ENCODE measurements at places on chromosomes 13 and 19. TPM values are rescaled to one million over a fixed set of nuclear protein-coding genes. Genes with fewer than 3 reads are reported as not detected.

Gene CCDC124
- 87.4 TPM for total RNA-seq

Gene ANKRD24
- 0.22 TPM for total RNA-seq

GRCh38 chr13:47588676-47589075, 412.4 kb downstream of the SUCLA2 start:
- H3K27ac ChIP-seq: no peak overlapping the region
- no peaks in the 10 kb centered on the region for H3K4me1 ChIP-seq
- H3K36me3 ChIP-seq: no peaks in the 10 kb centered on the region
- no peak for DNase-seq
- no peaks in the 10 kb centered on the region for H3K27me3 ChIP-seq

DNA sequence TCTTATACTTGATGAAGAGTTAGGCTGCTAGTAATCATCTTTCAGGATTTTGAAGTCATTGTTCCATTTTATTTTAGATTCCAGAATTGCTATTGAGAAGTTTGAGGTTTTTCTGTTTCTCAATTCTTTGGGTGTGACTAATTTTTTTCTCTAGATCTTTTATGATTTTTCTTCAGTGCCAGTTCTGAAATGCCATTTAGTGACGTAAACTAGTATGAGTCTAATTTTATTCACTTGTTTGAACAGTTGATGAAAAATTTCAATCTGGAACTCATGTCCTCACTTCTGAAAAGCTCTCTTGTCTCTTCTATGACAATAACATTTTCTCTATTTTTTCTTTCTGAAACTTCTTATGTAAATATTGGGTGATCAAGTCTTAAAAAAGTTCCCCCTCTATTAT, 188.5 kb upstream of the HTR2A start:
- DNase-seq: no peak
- no peak overlapping the region for H3K4me3 ChIP-seq
- no peaks in the 10 kb centered on the region for H3K36me3 ChIP-seq
- H3K4me1 ChIP-seq: no peaks in the 10 kb centered on the region

GRCh38 chr19:39419003-39419402, 6.5 kb downstream of the PLEKHG2 start:
- DNase-seq: no peak
- no peaks in the 10 kb centered on the region for H3K27me3 ChIP-seq
- no peak overlapping the region for H3K4me3 ChIP-seq
- peaks cover 35% of the 10 kb centered on the region for H3K4me1 ChIP-seq
- no peak overlapping the region for H3K27ac ChIP-seq
- H3K36me3 ChIP-seq: peaks cover 68% of the 10 kb centered on the region

- H3K36me3 ChIP-seq: peaks cover 94% of the 10 kb centered on the region
- H3K27me3 ChIP-seq: no peaks in the 10 kb centered on the region
- no peak overlapping the region for H3K27ac ChIP-seq
- DNase-seq: no peak
- H3K4me3 ChIP-seq: no peak overlapping the region
These were observed 19.2 kb downstream of the GPX4 start for GRCh38 chr19:1122972-1123363.

Gene SPC24
- 3.9 TPM for total RNA-seq

DNA sequence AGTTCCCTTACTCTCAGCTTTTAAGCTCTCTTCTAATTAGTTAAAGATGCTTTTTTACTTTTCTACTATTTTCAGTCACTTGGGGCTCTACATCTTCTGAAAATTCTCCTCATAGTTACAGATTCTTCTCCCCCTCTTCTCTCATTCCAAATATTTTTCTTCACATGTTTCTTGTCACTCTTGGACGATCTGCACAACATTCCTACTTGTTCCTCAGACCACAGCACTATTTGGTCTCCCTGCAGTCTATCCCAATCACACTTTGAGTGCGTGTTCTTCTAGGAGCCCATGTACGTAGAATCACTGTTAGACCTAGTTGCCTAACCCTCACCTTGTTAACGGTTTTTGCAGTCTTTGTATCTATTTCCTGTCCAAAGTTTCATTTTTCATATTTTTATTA, 222.5 kb upstream of the SPRY2 start:
- no peak for DNase-seq
- no peak overlapping the region for H3K4me3 ChIP-seq
- peaks cover 9% of the 10 kb centered on the region for H3K4me1 ChIP-seq
- peak overlapping the region; percentile 2 for H3K27ac ChIP-seq

DNA sequence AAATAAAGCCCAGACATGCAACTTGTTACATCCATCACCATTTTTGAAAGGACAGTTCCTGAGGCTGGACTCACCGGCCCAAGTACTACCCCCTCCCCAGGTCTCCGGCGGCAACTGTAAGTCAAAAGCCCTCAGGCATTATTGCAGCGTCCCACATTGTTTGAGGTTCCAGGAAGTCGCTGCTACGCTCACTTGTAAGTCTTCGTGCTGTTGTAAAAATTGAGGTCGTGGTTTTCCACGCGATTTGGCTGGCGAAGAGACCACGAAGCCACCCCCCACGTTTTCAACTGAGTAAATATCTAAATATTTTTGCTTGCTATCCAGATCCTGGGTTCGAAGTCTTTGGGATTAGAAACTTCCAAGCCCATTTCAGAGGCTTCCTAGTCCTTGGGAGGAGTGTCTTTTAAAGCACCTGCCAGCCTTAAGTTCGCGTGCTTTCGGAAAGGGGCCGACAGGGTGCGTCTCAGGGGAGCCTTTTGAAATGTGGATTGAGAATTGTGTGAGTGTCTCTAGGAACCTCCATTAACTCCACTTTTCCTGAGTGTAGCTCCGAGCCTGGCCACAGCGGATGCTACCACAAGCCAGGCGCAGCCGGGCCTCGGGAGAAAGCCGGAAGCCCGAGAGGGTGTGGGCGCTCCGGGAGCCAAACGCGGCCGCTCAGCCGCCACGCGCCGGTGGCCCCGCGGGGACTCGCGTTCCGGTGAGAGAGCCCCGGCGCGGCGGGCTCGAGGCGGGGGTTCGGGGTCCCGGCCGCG, 434 bp upstream of the FNDC3A start:
- peak overlapping the region; percentile 98 for H3K27ac ChIP-seq
- no peaks in the 10 kb centered on the region for H3K27me3 ChIP-seq
- peaks cover 52% of the 10 kb centered on the region for H3K4me1 ChIP-seq
- peak overlapping the region; percentile 89 for H3K4me3 ChIP-seq

Gene PGLYRP2
- total RNA-seq: not detected

GRCh38 chr19:28387507-28387906, 825.4 kb downstream of the UQCRFS1 start:
- no peak for DNase-seq
- H3K27me3 ChIP-seq: peaks cover 15% of the 10 kb centered on the region
- H3K4me1 ChIP-seq: no peaks in the 10 kb centered on the region
- no peaks in the 10 kb centered on the region for H3K36me3 ChIP-seq
- no peak overlapping the region for H3K27ac ChIP-seq

DNA sequence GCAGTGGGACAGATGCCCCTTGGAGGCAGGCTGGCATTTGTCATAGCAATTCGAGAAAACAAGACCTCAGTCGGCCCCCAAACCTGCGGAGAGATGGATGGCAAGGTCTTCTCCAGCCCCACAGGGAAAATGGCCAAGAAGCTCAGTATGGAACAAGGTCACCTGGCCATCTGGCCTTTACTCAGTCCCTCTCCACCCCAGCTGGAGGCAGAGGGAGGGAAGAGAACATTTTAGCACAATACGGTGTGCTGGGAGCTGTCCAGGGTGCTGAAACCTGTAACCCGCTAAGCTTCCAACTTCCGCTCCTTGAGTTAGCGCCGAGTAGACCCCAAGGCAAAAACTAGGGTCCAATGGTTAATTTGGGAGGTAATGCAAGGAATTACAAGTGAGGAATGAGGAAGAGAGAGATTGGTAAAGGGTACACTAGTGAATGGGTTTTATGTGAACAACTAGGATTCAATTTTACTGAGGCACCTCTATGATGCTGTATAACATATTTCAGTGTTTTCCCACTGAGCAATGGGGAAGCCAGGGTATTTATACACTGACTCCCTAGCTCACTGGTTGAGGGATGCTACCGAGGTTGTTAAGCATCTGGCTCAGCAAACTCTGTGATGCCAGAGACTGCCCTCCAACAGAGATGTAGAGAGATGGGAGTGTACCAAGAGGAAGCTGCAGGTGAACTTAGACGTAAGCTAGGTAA, 64.3 kb downstream of the CACNA1A start:
- H3K36me3 ChIP-seq: no peaks in the 10 kb centered on the region
- H3K4me1 ChIP-seq: no peaks in the 10 kb centered on the region
- no peak overlapping the region for H3K4me3 ChIP-seq
- peaks cover 10% of the 10 kb centered on the region for H3K27me3 ChIP-seq

DNA sequence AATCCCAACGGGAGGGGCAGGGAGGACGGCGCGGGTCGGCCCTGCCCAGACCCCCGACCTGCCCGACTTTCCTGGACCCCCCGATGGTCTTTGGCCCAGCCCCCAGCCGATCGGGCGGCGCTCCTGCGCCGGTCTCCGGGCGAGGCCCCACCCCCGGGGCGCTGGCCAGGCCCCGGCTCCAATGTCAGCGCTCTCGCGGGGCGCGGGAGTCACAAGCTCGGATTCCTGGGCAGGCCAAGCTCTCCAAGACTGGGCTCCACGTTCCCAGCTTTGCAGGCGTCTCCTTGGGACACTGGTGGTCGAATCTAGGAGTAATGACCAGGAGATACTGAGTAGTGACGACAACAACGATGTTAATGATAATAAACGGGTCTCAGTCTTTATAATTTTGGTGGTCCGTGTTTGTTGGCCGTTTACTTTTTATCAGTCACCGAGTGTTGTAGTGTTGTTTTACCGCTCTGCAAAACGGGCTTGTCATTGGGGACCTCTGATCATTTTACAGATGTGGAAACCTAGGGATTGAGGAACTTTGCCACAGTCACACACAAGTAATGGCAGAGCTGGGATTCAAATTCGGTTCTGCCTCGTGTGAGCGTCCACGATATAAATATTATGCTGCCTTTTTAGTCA, 545 bp downstream of the RAD23A start:
- DNase-seq: peak; percentile 62
- H3K4me1 ChIP-seq: peaks cover 75% of the 10 kb centered on the region
- H3K36me3 ChIP-seq: peaks cover 78% of the 10 kb centered on the region
- H3K27me3 ChIP-seq: no peaks in the 10 kb centered on the region
- H3K27ac ChIP-seq: peak overlapping the region; percentile 96

DNA sequence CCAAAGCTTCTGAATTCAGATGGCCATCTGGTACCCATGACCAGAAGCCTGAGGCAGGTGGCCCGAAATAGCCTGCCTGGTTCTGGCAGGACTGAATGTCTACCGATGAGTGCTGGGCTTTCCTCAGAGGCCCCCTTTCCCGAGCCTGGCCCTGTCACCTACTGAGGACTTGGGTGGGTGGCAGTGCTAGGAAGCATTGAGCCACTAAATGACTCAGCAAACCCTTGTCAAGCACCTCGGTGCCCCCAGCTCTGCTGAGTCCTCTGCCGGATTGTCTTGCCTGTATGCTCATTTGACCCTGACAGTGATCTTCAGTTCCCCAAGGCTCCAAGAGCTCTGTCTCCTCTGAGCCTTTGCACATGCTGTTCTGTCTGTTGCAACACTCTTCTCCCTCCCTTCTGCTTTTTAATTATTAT, 17.9 kb downstream of the PPP1R37 start:
- H3K27ac ChIP-seq: no peak overlapping the region
- H3K27me3 ChIP-seq: no peaks in the 10 kb centered on the region
- H3K4me1 ChIP-seq: peaks cover 13% of the 10 kb centered on the region
- H3K36me3 ChIP-seq: no peaks in the 10 kb centered on the region
- H3K4me3 ChIP-seq: no peak overlapping the region

GRCh38 chr13:77333594-77333993, 6.7 kb upstream of the MYCBP2 start:
- no peak overlapping the region for H3K27ac ChIP-seq
- peaks cover 18% of the 10 kb centered on the region for H3K4me1 ChIP-seq
- DNase-seq: no peak
- peaks cover 11% of the 10 kb centered on the region for H3K27me3 ChIP-seq

DNA sequence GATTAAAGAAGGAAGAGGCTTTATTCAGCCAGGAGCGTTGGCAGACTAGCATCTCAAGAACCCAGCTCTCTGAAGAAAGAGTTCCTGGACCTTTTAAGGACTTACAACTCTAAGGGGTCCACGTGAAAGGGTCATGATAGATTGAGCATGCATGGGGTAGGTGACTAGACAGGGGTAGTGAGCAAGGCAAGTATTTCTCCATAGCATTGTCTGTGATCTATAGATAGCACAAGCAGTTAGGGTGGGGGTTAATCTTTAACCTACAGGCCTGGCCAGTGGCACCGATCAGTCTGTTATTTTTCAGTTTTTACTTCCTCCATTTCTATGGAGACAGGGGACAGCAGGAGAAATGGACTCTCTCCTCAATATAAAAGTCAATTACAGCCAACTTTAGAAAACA, 983.7 kb downstream of the SLITRK1 start:
- no peak for DNase-seq
- H3K4me3 ChIP-seq: no peak overlapping the region
- no peaks in the 10 kb centered on the region for H3K36me3 ChIP-seq
- no peaks in the 10 kb centered on the region for H3K27me3 ChIP-seq
- no peaks in the 10 kb centered on the region for H3K4me1 ChIP-seq
- H3K27ac ChIP-seq: no peak overlapping the region

Gene CHAMP1
- 9.0 TPM for total RNA-seq

DNA sequence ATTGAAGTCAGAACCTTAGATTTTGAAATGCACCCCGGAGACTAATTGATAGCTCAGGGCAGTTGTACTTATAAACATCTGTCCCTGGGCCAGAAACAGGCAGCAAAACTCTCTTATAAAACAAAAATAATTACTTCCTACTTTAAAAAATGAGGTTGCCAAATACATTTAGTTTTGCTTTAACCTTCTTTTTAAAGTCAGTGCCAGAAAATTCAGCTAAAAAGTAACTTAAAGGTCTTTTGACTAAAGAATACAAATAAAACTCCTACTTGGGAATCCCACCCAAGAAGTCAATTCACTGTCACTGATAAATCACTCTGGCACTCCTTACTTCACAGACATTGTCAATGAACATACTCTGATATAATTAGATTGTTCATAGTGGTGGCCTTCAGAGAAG, 60.7 kb downstream of the DOCK9 start:
- H3K4me3 ChIP-seq: no peak overlapping the region
- peaks cover 43% of the 10 kb centered on the region for H3K36me3 ChIP-seq
- peaks cover 87% of the 10 kb centered on the region for H3K4me1 ChIP-seq
- no peak for DNase-seq

DNA sequence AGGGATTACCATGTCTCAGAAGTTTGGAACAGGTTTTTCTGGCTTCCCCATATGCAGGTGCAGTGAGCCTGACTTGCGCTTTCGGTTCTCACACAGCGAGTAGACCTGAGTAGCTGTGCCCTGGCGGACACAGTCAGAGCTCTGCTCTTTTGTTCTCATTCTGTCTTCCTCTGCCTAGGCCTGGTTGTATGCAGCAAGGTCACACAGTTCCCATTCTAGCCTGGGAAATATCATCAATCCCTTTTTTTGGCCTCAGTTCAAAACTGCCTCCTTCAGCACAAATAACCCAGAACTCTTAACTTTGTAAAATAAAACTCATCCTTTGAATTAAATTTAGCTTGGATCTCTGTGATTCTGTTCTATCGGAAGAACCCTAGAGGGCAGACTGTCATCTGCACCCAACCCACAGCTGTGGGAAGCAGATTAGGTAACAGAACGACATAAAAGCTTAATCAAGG, 10.2 kb downstream of the OXGR1 start:
- H3K4me3 ChIP-seq: peak overlapping the region; percentile 2
- DNase-seq: no peak
- H3K27ac ChIP-seq: peak overlapping the region; percentile 64
